ENCODE measurements at places on chromosomes 5 and 9.

- no peak for DNase-seq
These were observed 661.6 kb upstream of the C9orf72 start for GRCh38 chr9:28234894-28235277.

- DNase-seq: no peak
These were observed 34.3 kb upstream of the FCN1 start for GRCh38 chr9:134951994-134952393.

DNA sequence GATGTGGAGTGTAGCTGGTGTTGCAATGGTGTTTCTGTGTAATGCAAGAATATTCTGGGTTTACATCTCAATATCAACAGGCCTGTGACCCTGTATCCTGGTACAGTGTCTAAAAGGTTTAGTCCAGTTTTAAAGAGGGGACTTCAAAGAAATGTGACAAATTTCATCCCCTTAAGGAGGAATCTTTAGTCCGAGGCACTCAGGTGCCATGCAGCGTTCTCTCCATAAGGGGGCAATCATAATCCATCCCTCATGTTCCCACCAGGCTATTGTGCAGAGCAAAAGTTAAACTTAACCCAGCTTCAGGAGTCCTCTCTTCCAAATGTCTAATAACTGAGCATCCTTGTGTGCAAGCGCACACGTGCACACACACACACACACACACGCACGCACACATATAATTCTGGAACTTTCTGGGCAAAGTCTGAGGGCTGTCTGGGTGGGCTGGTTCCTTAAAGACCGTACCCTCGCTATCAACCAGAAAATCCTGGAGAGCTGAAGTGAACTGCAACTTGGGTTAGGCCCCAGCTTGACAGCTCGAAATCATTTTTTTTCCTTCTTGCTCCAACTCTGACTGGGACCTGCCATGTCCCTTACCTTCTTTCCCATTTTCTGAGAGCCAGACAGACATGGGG is 46.0 kb downstream of the CRB2 start:
- no peak for DNase-seq

- no peak for DNase-seq
These were observed 175.0 kb downstream of the MLLT3 start for GRCh38 chr9:20447291-20447690.

- DNase-seq: no peak
These were observed 593.3 kb downstream of the CDK5RAP2 start for GRCh38 chr9:119986713-119987112.

GRCh38 chr9:106066940-106067524 is 372.7 kb downstream of the TMEM38B start:
- no peak for DNase-seq

GRCh38 chr9:134564431-134565170 is 77.0 kb upstream of the COL5A1 start:
- no peak for DNase-seq

- DNase-seq: no peak
These were observed 218.3 kb downstream of the ADAMTSL1 start for GRCh38 chr9:18692268-18692667.

DNA sequence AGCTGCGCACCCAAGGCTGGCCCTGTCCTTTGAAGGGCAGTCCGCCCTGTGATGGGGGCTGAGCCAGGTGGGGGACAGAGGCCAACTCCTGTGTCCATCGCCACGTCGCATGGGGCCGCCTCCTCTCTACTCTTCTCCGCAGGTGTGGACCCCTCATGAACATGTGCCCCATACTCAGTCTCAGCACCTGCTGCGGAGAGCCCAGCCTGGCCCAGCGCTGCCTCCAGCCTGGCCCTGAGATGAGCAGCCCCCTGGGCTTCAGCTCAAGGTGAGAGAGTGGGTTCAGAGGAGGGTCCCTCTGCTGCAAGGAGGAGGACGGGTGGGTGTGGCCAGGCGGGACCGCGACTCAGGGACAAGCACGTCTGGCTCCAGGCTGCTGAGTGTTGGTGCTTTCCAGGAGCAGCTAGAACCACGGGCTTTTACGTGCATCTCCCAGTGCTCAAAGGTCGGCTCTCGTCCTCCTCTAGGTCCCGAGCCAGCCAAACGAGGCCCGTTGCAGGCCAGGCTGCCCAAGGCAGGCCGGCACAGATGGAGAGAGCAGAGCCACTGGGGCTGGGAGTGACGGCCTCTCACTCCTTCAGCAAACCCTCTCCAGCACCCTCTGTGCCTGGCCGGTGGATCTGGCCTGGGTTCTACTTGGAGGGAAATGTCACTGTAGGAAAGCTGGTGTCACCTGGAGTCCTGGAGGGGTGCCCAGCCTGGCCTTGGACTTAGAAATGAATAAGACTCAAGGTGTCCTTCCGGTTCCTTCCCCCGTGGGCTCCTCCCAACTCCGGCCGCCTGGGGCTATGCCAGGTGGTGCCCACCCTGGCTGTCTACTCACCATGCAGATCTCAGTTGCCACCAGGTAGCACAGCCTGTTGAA is 48.9 kb upstream of the RNF130 start:
- DNase-seq: no peak

DNA sequence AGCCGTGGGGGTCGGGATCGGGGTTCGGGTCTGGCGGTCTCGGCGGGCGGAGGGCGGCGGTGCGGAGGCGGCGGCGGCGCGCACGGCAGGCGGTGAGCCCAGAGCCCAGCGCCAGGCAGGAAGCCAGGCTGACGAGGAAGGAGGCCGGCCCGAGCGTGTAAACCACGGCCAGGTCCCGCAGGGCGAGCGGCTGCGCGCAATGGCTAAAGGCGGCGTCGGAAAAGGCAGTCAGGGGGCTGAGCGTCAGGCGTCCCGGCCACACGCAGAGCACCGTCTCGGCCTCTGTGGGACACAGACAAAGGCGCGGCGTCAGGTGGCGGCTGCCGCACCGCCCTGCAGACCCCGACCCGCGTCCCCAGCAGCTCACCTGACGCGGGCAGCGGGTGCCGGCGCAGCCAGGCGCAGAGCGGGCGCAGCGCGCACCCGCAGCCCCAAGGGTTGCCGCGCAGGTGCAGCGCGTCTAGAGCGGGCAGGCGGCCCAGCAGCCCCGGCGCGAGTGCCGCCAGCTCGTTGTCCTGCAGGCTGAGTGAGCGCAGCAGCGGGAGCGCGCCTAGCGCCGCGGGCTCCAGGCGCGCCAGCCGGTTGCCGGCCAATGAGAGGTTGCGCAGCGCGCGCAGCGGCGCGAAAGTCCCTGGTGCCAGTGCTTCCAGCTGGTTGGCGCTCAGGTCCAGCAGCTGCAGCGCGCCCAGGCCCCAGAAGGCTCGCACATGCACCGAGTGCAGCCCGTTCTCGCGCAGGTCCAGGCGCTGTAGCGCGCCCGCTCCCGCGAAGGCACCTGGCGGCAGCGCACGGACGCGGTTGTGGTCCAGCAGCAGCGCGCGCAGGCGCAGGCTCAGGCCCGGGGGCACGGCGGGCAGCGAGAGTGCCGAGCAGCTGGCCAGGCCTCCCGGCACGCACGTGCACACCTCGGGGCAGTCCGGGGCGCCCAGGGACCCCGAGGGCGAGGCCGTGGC is 671 bp downstream of the LRRC26 start:
- no peak for DNase-seq

DNA sequence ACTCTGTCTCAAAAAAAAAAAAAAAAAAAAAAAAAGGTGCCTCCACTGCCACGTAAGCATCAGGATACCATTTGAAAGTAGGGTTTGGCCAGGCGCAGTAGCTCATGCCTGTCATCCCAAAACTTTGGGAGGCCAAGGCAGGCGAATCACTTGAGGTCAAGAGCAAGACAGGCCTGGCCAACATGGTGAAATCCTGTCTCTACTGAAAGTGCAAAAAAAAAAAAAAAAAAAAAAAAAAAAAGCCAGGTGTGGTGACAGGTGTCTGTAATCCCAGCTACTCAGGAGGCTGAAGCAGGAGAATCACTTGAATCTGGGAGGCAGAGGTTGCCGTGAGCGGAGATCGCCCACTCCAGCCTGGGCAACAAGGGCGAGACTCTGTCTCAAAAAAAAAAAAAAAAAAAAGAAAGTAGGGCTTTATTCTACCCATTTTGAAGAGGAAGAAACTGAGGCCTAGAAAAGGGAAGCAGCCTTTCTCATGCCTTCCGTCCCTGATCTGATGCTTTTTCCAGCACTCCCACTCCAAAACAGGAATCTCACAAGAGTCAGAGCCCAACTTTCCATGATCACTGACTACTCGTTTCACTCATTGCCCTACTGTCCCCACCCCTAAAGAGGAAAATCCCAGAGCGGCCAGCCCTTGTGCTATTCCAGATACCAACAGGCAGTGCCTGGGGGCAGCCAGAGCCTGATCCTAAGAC is 16.3 kb upstream of the CCIN start:
- no peak for DNase-seq

DNA sequence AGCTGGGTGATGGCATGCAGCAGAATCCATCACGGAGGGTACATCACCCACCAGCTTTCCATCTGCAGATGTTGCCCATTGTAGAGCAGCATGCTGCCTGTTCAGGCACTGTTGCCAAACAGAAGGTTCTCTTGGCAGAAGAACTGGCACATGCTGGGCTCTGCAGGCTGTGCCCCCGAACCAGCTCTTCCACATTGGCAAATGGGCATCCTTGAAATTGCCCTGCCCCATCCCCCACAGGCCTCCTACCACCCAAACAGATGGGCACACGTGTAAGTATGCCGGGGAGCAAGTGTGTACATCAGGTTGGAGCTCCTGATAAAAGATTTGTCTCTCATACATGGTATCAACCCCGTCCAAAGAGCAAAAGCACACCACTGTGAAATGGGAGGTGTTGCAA is 220.3 kb upstream of the TAS2R1 start:
- no peak for DNase-seq

DNA sequence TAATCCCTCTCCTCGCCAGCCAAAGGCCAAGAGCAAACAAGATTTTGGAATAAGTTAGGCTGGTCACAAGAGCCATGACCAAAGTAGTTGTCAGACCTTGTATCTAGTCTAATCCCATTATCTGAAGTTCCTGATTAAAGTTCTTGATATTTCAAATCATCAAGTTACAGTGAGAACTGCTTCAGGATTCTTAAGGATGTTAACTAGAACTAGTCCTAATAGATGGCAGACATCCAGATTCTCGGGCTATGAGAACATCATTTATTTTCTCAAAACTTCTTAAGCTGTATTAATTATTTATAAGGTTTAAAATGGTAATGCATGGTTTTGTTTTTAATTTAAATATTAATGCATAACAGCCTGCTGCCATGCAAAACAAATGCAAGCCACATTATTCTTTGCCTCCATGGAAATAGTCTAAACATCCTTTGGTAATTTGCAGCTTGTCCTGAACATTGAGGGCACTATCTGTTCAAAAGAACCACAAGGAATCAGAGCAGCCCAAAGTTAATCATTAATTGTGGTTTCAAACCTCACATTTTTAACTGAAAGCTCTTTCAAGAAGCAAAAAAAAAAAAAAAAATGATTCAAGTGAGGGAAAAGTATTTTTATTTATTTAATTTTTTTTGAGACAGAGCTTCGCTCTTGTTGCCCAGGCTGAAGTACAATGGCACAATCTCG is 95.1 kb downstream of the TTC39B start:
- DNase-seq: no peak

DNA sequence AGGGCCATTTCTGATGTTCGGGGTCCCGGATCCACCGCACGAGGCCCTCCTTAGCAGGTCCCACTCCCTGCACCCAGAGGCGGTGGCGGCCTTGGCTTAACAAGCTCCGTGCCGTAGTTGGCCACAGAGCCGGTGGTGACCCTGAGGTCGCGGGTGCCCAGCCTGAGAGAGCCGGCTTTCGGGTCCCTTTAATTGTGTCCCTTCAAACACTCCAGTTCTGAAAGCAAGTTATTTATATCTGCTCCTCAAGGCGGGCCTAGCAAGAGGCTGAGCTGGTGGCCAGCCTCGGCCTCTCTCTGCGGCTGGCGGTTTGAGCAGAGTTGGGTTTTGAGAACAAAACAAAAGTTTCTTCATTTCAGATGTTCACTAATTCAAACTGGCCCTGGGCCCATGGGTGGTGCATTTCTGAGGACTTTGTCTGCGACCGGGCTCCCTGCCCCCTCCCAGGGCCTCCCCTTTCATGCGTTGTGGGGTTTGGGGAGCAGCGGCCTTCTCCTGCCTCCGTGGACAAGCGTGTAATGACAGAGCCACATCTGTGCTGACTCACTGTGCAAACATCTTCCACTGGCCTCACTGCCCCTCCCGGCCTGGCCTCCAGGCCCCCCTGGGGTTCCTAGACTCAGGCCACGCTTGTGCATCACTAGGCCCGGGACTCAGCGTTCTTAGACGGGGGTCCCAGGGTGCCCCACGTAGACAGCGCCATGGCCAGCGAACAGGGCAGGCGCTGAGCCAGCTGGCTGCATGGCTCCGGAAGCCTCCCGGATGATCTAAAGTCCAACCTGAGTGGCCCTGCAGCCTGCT is 49.4 kb upstream of the COL5A1 start:
- DNase-seq: no peak

- DNase-seq: no peak
These were observed 292.9 kb downstream of the NSG2 start for GRCh38 chr5:174338185-174339010.

- no peak for DNase-seq
These were observed 1.3 kb downstream of the LCP2 start for GRCh38 chr5:170296036-170296934.

DNA sequence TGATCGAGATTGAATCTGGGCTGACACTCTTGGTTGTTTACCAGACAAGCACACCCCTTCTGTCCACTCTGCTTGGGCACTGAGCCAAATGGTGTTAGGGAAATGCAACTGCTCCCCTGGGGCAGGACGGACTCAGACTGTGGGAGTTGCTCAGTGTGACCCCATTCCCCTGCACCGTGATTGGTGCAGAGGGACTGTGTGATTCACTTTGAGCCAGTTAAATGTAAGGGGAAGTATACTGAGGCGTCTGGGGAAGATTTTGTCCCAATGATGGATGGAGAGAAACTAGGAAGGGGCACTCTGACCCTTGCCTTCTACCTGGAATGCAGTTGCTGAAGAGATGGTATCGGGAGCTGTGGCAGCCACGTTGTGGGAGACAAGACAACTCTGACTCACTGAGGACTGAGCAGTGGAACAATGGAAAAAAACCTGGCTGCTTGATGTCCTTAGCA is 196.0 kb upstream of the ANKRD55 start:
- no peak for DNase-seq

- DNase-seq: no peak
These were observed 16.0 kb downstream of the AQP3 start for GRCh38 chr9:33431420-33431819.

DNA sequence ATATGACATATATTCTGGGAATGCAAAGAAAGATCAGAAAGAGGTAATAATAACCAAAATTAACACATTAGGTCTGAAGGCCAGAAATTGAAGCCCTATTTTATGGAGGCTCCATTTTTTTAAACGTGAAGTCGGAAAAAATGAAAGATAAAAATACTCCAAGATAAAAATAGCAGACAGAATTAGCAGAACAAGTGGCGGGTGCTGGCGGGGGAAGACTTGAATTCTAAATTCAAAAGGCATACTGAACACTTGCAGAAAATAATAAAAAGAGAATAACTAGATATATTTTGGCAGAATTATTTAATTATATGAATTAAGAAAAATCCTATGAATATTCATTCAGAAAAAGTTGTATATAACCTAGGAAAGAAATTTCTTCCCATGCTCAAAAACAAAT is 543.7 kb upstream of the ACO1 start:
- DNase-seq: no peak

GRCh38 chr9:131661568-131662288 is 78.1 kb downstream of the RAPGEF1 start:
- DNase-seq: no peak

Data from stimulated activated CD8-positive, alpha-beta memory T cell treated with anti-CD3 and anti-CD28 coated beads, Interleukin-4, amount 100 ng/mL, for 1 hour (primary cell).